ENCODE measurements at places on chromosomes 1 and 21.

DNA sequence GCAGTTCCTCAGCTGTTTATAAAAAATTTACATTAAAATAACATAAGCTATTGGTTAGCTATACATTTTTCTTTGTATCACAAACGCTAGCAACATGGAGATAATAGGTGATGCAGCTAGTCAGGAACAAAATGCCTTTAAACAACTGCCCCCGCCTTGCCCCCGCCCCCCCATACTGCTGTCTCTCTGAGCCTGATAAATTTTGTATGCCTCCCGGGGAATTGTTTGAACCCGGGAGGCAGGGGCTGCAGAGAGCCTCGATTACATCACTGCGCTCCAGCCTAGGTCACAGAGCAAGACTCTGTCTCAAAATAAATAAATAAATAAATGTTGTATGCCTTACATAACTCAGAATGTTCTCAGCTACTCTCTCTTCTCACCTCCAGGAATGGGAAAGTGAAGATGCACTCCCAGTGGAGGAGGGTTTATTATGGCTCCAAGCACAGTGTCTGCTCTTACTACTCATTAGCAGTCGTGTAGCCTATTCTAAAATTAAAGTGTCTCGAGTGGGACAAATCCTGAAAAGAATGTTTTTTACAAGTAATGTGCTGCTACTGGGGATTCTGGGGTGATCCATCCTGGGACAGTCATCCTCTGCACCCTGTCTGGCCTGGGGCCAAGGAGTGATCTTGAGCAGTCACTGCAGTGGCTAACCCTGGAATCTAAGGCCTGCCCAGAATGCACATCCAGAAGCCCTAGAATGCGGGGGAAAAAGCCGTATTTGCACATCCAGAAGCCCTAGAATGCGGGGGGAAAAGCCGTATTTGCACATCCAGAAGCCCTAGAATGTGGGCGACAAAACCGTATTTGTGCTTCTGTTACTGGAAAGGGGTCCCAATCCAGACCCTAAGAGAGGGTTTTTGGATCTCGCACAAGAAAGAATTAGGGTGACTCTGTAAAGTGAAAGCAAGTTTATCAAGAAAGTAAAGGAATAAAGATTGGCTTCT is 39.4 kb upstream of the ZNF496 start:
- DNase-seq, result no peak

GRCh38 chr1:68103011-68103545 is 52.7 kb upstream of the DIRAS3 start:
- DNase-seq, result no peak

DNA sequence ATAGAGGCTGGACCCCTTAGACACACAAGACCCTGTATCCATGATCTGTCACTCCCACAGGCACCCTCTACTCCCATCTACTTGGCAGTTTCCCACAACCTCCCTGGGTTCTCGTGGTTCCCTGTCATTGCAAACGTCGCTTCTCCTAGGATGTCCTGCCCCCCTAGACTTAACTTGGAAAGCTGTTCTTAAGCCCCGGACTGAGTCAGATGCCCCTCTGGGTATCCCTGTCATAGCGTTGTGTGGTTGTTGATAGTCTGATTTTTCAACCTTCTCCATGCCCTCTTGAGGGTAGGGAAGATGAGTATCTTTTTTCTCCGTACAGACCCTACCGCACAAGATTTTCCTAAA is 11.8 kb downstream of the RCC1 start:
- DNase-seq, result no peak

DNA sequence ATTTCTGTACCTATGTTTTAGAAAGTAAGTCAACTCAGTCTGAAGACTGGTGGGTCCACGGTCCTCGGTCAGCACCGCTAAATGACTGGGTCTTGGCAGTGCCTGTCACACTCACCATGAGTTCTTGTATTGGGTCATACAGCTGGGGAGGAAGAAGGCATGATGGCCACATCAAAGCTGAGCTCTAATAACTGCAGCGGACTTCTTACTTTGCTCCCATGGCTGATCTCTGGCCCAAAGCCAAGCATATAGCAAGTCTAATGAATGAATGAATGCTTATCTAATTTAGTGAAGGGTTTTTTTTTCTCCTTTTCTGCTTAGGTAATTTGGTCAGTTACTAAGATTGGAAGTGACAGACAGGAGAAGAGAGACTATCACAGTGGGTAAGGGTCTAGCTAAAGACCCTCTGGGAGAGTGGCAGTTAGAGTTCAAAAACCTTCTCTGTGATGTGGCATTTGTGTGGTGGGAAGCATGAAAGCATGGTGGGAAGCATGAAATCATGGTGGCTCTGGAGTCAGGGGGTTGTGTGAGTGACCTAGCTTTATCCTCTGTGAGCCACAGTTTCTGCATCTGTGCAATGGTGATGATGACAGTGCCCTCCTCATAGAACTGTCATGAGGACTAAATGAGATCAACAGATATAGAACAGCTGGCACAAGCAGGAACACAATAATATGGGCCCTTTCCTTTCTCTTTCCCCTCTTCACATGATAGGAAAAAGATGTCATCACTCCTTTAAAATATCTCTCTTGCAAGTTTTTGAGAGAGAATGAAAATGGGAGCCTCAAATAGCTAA is 78.9 kb upstream of the JAK1 start:
- no peak for DNase-seq

- DNase-seq, result no peak
These were observed 4.4 kb upstream of the MATN1 start for GRCh38 chr1:30727824-30728223.

DNA sequence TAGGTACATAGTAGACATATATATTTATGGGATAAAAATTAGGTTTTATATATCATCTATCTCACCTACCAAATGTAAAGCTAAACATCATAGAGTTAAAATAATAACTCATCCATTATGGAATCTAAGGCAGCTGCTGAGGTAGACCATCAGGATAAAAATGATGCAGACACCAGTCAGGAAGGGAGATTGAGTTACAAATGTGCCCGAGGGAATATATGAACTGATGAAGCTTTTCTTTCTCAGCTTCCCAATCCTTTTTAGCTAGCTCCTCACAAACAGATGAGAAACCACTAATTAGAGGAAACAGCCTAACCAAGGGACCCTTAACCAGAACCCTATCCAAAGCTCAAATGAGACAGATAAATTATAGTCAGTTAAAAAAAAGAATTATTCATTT is 20.9 kb downstream of the TTLL7 start:
- DNase-seq, result no peak

DNA sequence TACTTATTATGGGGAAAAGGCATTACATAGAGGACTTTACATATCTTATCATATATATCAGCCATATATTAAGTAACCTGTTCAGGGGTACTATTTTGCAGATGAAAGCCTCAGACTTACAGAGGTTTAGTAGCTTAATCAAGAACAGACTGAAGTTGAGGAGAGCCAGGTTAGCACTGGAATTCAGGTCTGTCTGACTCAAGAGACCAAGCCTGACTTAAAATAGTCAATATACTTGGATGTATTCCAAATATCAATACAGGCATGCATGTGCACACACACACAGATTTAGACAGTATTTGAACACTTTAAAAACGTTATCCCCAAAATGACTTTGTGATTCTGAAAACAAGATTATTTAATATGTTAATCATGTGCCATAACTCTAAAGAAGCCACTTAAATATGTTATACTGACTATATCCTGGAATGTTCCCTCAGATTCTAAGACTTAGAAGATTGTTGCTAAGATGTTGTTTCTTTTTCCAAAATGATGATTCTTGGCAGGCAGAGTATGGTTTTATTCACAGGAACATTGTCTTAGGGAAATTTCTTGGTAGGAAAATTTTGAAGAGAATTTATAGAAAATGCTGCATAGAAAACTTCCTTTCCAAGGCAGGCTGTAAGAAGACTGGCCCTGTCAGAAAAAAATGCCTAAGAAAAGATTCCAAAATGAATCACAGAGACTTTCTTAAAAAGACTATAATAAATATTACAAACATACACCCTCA is 61.6 kb downstream of the ADAMTS1 start:
- no peak for DNase-seq

GRCh38 chr21:35281956-35282355 is 232.9 kb upstream of the RUNX1 start:
- DNase-seq, result no peak

DNA sequence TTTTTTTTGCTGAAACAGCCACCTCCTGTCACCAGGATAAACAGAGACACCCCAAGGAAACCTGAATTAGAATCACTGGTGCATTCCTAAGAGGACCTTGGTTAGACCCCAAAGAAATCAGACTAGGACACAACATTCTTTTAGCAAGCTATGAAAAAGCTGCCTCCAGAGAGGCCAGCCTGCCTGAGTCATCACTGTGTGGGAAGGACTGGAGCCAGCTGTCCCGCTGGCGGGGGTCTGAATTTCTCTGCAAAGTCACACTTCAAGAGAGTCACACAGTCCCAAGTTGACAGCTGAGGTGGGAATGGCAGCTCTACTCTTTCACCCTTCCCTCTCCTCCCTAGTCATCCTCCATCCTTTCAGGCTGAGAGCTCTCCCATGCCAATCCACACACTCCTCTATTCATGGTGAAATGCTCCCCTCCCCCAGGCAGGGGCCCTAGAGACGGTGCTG is 405.0 kb upstream of the POU3F1 start:
- DNase-seq, result no peak

GRCh38 chr1:6092211-6092610 is 46.5 kb downstream of the KCNAB2 start:
- no peak for DNase-seq

DNA sequence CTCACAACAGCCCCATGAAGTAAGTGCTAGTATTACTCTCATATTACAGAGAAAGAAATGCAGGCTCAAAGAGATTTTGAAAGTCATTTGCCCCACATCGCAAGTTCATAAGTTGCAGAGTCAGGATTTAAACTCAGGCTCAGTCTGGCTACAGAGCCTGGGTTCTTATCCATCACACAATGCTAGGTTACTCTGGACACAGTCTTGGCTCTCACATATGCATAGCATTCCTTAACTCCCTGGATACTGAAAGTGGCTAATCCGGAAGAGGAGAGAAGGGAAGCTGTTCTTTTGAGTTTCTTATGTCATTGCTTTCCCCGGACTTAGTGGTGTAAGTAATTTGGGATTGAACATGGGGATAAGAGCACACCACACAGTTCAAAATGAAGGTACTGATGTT is 357.4 kb upstream of the PLXNA2 start:
- no peak for DNase-seq

DNA sequence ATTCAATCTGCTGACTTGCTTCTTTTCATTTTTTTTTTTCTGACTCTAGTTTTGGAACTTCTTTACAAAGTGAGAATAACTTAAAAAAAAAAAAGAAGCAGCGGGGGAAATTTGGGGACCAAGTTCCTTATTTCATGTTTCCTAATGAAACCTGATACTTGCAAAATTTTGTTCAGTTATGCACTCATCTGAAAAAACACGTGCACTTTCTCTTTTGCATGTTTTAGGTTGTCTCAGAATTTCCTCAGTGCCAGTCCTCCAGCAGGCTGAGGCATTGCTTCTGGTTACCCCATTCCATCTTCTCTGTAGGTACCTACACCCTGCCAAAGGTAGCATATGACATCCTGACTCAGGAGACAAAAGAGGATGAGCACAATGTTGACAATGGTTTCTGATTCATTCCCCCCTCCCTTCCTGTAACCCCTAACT is 299.7 kb downstream of the GRIK1 start:
- DNase-seq, result no peak

GRCh38 chr21:45064091-45064490 is 10.3 kb upstream of the ADARB1 start:
- no peak for DNase-seq

- DNase-seq, result no peak
These were observed 31.2 kb downstream of the SDC3 start for GRCh38 chr1:30877205-30877912.

DNA sequence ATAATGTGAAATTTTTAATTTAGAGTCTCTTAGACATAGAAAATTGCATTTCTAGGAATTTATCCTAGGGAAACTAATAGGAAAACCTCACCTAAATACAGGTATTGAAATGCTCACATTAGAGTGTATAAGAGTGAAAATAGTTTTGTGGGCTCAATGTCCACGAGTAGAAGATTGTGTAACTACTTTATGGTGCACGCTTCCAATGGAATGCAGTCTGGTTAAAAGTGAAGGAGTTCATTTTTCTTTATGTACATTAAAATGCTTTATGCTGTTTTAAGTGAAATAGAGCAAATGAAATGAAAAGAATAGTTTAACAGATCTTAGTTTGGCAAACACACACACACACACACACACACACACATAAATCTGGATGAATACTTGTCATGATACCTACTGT is 278.2 kb downstream of the USP25 start:
- no peak for DNase-seq

- no peak for DNase-seq
These were observed 19.7 kb downstream of the SYNJ1 start for GRCh38 chr21:32708069-32708468.

GRCh38 chr21:44907225-44907965 is 13.3 kb downstream of the ITGB2 start:
- no peak for DNase-seq

GRCh38 chr1:92679980-92680379 is 104.9 kb downstream of the EVI5 start:
- DNase-seq, result no peak
